ENCODE measurements at places on chromosomes 7 and 10. TPM values are rescaled to one million over a fixed set of nuclear protein-coding genes. Genes with fewer than 3 reads are reported as not detected.

COL28A1 gene
- total RNA-seq: 0.75 TPM

TMEM196 gene
- total RNA-seq: 0.04 TPM

CDNF gene
- total RNA-seq: 1.8 TPM

SCART1 gene
- 1.5 TPM for total RNA-seq

MXI1 gene
- 17.1 TPM for total RNA-seq

TMEM236 gene
- total RNA-seq: 0.40 TPM

DNTT gene
- 0.09 TPM for total RNA-seq

CC2D2B gene
- 0.58 TPM for total RNA-seq

UNCX gene
- total RNA-seq: not detected

CCDC172 gene
- total RNA-seq: not detected

EPC1 gene
- total RNA-seq: 32.5 TPM

MUC12 gene
- total RNA-seq: 0.31 TPM

ZCWPW1 gene
- total RNA-seq: 5.2 TPM

ADCY1 gene
- total RNA-seq: 7.1 TPM

RAMP3 gene
- total RNA-seq: 6.2 TPM

DNA sequence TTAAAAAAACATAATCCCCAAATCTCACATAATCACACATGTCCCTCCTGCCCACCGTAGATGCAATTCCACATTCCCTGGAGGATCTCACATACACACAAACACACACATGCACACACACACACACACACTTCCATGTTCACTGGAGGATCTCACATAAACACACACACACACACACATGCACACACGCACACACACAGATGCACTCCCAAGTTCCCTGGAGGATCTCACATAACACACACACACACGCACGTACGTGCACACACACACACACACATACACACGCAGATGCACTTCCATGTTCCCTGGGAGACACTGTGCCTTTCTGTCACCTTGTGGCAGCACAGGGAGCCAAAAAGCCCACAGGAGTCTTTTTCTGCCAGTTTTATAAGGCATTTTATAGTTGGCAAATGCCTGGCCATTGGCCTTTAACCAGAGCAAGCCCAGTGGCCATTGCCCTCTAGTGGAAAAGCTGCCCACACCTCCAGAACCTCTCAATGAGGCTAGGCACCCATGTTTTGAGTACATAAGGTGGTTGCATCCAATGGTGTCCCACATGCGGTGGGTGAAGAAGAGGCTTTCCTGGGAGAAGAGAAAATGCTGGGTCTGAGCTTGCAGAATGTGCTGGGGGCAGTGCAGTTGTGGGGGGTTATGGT, 115.4 kb upstream of the ACBD5 start:
- H3K4me3 ChIP-seq: no peak overlapping the region
- no peaks in the 10 kb centered on the region for H3K27me3 ChIP-seq
- no peaks in the 10 kb centered on the region for H3K36me3 ChIP-seq
- peaks cover 22% of the 10 kb centered on the region for H3K4me1 ChIP-seq

GRCh38 chr7:16548428-16548827, 21.8 kb downstream of the LRRC72 start:
- no peak overlapping the region for H3K4me3 ChIP-seq
- no peaks in the 10 kb centered on the region for H3K36me3 ChIP-seq
- no peak overlapping the region for H3K27ac ChIP-seq
- H3K27me3 ChIP-seq: no peaks in the 10 kb centered on the region
- no peaks in the 10 kb centered on the region for H3K4me1 ChIP-seq
- DNase-seq: no peak

- no peak for DNase-seq
- no peak overlapping the region for H3K4me3 ChIP-seq
- H3K36me3 ChIP-seq: no peaks in the 10 kb centered on the region
- no peak overlapping the region for H3K27ac ChIP-seq
Measured at GRCh38 chr7:103143868-103144267, 5.0 kb downstream of the NAPEPLD start.

GRCh38 chr10:114408968-114409444, 4.7 kb upstream of the AFAP1L2 start:
- H3K4me3 ChIP-seq: no peak overlapping the region
- no peak for DNase-seq
- peaks cover 13% of the 10 kb centered on the region for H3K27me3 ChIP-seq
- no peak overlapping the region for H3K27ac ChIP-seq

GRCh38 chr7:70042533-70042932, 444.3 kb downstream of the AUTS2 start:
- no peaks in the 10 kb centered on the region for H3K27me3 ChIP-seq
- peaks cover 4% of the 10 kb centered on the region for H3K4me1 ChIP-seq
- peak; percentile 61 for DNase-seq

DNA sequence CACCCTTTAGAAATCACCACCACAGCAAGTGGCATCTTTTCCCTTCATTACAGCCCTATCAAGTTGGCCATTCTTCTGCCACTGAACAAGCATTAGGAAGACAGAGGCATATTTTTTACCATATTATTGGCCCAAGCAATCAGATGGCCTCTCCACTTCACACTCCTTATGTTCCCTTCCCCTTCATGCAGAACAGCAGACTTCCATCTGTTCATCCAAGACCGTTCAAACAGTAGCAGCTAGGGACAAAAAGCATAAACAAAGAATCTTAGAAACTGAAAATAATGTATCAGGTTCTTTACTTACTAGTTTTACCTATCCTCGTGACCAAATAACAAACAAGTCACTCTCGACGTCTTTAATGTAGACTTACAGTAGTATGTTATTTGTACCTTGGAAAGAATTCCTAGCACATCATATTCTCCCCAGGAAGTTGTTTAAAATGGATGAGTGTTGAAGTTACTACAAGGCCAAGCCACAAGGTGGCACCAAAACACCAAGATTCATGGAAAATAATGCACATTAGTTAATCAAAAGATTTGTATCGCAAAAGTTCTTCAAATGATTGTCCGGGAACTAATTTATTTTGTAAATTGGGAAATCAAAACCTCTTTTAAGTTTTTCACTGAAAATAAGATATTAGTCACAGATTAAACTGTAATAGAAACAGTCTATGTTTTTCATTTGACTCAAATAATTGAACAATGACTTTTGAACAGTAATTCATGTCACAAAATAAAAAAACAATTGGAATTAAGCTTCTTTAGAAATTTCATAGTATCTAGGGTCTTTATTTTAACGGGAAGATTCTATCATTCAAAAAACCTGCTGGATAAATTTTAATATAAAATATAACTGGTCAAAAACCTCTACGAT, 112.1 kb downstream of the VPS41 start:
- no peak overlapping the region for H3K27ac ChIP-seq
- H3K4me1 ChIP-seq: no peaks in the 10 kb centered on the region
- peak; percentile 74 for DNase-seq
- no peaks in the 10 kb centered on the region for H3K27me3 ChIP-seq
- H3K36me3 ChIP-seq: peaks cover 7% of the 10 kb centered on the region

DNA sequence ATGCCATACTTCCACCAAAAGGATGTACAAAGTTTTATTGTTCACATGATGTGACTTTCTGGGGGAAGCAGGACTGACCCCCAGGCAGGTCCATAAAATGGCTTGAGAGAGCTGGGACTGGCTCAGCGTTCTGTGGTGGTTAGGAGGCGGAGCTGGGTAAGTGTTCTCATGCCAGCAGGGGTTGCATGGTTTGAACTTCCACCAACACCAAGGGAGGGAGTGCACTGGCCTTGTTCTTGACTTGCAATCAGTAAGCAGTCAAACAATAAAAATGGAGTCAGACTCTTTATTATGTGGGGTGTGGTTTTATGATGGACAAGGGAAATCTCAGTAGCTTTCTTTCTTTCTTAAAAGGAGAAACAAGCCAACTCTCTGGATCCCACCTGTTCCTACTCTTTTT, 95.4 kb upstream of the PRR15 start:
- no peaks in the 10 kb centered on the region for H3K27me3 ChIP-seq
- H3K4me1 ChIP-seq: peaks cover 3% of the 10 kb centered on the region
- H3K36me3 ChIP-seq: no peaks in the 10 kb centered on the region
- H3K27ac ChIP-seq: no peak overlapping the region

DNA sequence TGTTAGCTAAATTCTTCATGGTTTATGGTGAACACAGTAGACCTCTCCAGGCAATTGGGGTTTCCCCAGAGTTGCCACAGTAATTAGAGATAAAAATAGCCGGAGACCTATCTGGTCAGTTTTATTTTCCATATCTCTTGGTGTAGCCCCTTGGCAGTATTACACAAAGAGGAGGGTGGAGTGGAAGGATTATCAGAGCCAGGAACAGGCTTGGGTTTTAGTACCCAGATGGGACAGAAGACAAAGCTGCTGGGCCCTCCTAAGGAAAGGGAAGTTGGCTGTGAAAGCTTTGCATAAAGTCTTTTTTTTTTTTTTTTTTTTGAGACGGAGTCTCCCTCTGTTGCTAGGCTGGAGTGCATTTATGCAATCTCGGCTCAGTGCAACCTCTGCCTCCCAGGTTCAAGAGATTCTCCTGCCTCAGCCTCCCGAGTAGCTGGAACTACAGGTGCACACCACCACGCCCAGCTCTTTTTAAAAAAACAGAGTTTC, 9.7 kb downstream of the ZSCAN21 start:
- no peaks in the 10 kb centered on the region for H3K27me3 ChIP-seq
- H3K4me3 ChIP-seq: no peak overlapping the region
- no peak for DNase-seq
- no peak overlapping the region for H3K27ac ChIP-seq
- H3K4me1 ChIP-seq: no peaks in the 10 kb centered on the region

DNA sequence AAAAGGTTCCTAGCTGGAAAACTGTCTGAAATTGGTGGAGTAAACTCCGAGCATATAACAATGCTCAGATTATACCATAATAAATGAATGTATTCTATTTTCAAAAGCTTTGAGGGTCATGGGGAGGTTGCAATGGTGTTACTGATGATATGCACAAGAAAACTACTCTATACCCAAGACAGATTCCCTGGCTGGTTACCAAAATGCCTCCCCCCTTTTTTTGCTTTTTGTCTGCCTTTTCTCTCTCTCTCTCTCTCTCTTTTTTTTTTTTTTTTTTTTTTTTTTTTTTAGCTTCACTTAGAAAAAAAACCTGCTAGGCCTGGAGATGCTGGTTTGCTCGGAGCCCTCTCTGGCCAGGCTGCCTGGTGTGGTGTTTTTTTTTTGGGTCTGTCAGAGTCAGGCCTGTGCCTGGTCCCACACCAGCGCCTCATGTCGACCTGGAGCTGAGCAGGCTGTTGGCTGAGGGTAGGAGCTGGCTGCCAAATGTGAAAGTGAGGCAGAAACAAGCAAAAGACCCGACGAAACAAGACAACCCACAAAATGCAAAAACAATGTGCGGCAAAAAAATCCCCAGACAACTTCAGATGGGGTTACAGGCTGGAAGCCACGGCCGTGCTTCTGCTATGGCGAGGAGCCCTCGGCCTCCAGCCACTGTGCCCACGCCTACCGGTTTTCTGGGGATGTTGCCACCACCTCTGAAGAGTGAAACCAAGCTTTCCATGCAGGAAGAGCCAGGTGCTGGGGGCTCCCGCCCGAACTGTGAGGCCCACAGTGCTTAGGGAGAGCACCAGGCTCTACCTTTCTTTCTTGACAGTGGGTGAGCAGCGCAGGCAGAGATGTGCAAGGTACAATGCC, 59.9 kb upstream of the EFCAB10 start:
- H3K36me3 ChIP-seq: peaks cover 33% of the 10 kb centered on the region
- no peak overlapping the region for H3K27ac ChIP-seq
- peak; percentile 59 for DNase-seq

- H3K4me3 ChIP-seq: no peak overlapping the region
- DNase-seq: no peak
Measured at GRCh38 chr7:2805213-2805944, 38.7 kb downstream of the GNA12 start.

- peaks cover 21% of the 10 kb centered on the region for H3K4me1 ChIP-seq
- H3K36me3 ChIP-seq: no peaks in the 10 kb centered on the region
- no peak for DNase-seq
- no peak overlapping the region for H3K27ac ChIP-seq
- peaks cover 3% of the 10 kb centered on the region for H3K27me3 ChIP-seq
Measured at GRCh38 chr7:151456276-151456675, 16.3 kb upstream of the CRYGN start.

DNA sequence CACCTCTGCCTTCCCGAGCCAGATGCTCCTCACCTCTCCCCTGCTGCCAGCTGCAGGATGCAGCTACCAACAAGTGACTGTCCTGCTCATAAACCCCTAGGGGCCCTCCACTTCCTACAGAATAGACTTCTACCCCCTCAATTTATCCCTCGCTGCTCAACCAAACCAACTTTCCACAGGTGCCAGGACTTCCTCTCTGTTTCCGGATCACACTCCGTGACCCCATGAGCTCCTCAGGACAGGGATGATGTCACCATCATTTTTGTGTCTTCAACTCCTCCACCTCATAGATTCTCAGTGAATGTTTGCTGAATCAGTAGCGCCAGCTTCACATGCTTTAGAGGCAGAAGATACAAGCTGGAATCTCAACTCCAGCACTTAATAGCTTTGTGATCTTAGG, 25.8 kb upstream of the ADRB1 start:
- no peak overlapping the region for H3K4me3 ChIP-seq
- no peaks in the 10 kb centered on the region for H3K27me3 ChIP-seq
- H3K27ac ChIP-seq: no peak overlapping the region
- no peak for DNase-seq

DNA sequence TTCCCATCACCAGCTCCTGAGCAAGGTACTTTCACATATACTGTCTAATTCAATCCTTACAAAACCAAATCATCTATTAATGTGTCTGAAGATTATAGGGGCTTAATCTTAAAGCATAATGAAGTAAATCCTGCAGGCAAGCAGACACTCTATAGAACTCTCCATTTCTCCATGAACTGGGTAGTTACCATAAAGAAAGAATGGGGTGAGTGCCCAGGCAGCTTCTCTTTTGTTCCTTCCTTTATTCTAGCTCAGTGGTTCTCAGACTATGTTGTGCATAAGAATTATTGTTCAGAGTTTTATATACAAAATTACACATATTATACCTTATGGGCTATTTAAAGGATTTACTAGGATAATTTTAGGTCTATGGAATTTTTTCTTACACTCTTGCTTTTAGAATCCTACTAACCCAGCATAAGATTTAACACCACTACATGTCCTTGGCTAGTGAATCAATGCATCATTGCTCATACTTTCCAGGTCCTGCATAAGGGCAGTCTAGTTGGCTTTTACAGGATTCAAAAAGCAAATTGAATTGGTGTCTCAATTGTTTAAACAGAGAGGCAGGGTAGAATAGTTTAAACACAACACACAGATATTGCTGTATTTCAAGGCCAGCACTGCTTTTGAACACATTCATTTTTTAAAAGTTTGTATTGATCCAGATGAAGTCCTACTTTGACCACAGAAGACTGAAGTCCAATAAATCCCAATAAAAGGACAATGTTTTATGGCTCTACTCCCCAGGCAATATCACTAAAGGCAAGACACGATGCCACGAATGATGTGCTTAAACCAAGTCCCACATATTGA, 12.9 kb downstream of the SGCE start:
- H3K4me3 ChIP-seq: no peak overlapping the region
- no peak for DNase-seq
- no peaks in the 10 kb centered on the region for H3K27me3 ChIP-seq
- H3K4me1 ChIP-seq: no peaks in the 10 kb centered on the region

- H3K4me3 ChIP-seq: no peak overlapping the region
- no peaks in the 10 kb centered on the region for H3K4me1 ChIP-seq
- H3K27me3 ChIP-seq: no peaks in the 10 kb centered on the region
- no peaks in the 10 kb centered on the region for H3K36me3 ChIP-seq
- H3K27ac ChIP-seq: no peak overlapping the region
Measured at GRCh38 chr10:109464949-109465348, 458.4 kb downstream of the XPNPEP1 start.

- no peak for DNase-seq
- no peak overlapping the region for H3K4me3 ChIP-seq
- H3K27ac ChIP-seq: no peak overlapping the region
- no peaks in the 10 kb centered on the region for H3K36me3 ChIP-seq
- H3K27me3 ChIP-seq: no peaks in the 10 kb centered on the region
Measured at GRCh38 chr7:142134909-142135308, 23.4 kb downstream of the MGAM2 start.

GRCh38 chr7:147567043-147567442, 1023.5 kb upstream of the C7orf33 start:
- no peak overlapping the region for H3K27ac ChIP-seq
- H3K36me3 ChIP-seq: no peaks in the 10 kb centered on the region
- no peak overlapping the region for H3K4me3 ChIP-seq

All from muscle of leg (tissue), 16 donors.